Epithelial cell of proximal tubule (primary cell): ENCODE measurements at places on chromosomes 3 and 15.

DNA sequence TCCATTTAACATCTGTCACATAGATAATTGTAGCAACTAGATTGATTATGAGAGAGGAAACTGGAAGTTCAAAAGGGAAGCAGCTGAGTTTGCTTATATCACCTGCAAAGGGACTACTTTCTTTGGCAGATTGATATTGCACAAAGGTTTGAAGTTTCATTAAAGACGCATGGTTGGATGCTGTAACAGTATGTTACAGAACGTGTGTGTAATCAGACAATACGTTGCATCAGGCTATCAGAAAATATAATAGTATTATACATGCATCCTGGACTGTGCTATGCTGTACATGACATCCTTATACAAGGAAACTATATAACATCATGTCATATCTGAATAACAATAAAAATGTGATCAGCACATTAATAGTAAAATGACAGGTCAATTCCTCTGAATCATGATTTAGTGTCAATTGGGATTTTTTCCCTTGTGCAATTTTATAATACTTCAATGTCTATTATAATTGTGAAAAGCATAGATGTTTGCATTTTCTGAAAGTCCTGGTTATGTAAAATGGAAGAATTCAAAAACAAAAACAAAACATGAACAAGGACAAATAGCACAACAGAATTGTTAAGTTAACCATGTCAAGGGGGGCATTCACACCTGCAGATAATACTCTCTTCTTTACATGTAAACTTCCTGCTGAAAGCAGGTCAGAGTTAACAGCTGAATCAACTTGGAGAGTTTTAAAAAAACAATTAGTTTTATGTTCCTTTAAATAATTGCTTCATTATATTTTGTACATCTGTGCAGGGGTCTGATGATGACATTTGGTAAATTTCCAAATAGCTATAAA lies 283.2 kb upstream of the KCNH8 start:
- DNase-seq, result no peak

GRCh38 chr3:9480265-9480664 lies 73.4 kb downstream of the LHFPL4 start:
- no peak for DNase-seq

GRCh38 chr15:51382787-51383186 lies 41.3 kb downstream of the GLDN start:
- DNase-seq, result no peak

GRCh38 chr3:125025642-125026041 lies 30.2 kb downstream of the HEG1 start:
- no peak for DNase-seq

- DNase-seq, result no peak
These were observed 13.3 kb upstream of the SH3BP5 start for GRCh38 chr3:15345608-15346137.

GRCh38 chr3:157086060-157086750 lies 73.7 kb downstream of the CCNL1 start:
- DNase-seq, result no peak

GRCh38 chr3:126935756-126936509 lies 47.0 kb upstream of the PLXNA1 start:
- DNase-seq, result no peak

GRCh38 chr3:10006048-10006761 lies 19.6 kb upstream of the EMC3 start:
- DNase-seq, result no peak

DNA sequence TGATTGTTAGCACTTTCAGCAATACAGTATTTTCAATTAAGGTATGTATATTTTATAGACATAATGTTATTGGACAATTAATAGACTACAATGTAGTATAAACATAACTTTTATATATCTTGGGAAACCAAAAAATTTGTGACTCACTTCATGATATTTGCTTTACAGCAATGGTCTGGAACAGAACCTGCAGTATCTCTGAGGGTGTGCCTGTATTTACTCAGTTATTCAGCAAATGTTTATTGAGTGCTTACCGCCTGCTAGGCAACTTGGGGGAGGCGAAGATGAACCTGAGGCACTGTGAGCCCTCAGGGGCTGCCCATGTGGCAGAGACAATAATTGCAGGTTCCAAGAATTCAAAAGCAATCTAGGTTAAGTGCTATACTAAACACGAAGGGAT lies 144.8 kb downstream of the GABRB3 start:
- DNase-seq, result no peak

- DNase-seq, result no peak
These were observed 29.5 kb upstream of the NRROS start for GRCh38 chr3:196609805-196610515.

DNA sequence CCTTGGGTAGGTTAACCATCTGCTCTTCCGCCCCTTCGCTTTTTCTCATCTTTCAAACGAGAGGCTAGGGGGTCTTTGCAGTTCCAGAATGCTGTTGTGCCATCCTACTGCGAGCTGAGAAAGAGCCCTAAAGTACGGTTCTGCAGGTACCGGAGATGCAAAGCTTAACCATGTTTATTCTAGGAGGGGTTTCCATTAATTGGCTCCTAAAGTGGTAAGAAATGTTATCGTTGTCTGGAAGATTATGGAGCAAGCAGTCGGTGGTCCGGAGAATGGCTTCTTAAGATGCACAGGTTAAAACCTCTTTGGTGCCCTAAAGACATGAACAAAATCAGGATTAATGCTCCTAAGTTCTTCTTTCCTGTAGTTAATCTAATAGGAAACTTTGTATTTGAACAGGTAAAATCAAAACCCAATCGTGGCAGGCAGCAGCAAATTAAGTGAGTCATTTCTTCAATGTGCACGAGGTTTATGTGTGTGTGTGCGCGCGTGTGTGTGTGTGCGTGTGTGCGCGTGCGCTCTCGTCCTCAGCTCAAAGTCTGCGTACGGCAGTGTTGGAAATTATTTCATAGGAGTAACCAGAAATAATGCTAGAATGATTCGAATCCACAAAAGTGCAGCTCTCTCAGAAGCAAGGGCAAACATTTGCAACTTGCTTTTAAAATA lies 772 bp downstream of the FAM81A start:
- no peak for DNase-seq

GRCh38 chr3:70180664-70181063 lies 131.8 kb downstream of the MDFIC2 start:
- no peak for DNase-seq

DNA sequence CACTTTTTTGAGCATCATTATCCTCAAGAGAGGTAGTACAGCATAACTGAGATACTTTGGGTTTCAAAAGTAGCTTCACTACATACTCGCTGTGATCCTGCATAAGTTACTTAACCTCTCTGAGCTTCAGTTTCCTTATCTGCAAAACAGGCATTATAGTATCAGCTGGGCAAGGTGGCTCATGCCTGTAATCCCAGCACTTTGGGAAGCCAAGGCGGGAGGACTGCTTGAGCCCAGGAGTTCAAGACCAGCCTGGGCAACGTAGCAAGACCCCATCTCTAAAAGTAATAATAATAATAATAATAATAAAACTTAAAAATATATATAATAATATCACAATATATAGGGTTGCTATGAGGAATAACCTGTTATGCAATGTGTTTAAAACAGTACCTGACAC lies 10.9 kb downstream of the CIAO2A start:
- DNase-seq, result no peak

- DNase-seq, result no peak
These were observed 110.6 kb downstream of the DTWD1 start for GRCh38 chr15:49731187-49732099.

DNA sequence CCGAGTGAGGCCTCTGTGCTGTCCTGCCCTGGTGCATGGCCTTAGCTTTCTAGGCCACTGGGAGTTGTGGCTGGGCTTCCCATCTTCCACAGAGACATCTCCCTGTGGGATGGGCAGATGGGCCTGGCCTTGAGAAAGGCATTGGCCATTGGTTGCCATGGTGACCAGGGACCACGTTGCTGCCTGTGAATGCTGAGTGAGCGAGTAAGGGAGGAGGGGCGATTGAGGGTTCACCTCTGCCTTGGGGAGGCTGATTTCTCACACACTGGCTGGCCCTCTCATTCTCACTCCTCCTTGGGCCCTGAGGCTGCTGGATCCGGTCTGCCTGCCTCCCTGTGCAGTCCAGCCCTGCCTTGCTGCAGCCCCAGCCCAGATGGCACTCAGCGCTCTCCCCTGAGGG lies 26.4 kb upstream of the DOCK3 start:
- no peak for DNase-seq

DNA sequence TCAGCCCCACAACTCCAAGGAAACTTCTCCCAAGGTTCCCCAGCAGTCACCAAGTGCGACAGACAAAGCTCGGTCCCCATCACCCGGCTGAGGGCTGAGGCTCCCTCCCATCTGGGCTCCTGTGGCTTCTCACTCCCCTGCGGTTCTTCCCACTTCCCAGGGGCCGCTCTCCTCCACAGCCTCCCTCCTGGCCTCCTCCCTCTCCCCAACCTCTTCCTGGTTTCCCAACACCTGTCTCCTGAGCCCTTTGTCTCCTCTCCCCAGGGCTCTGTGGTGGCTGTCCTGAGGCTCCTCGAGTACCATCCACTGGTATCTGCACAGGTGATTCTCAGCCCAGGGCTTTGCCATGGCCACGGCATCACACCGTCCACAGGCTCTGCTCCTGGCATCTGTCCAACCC lies 113.2 kb upstream of the NSMCE3 start:
- no peak for DNase-seq

GRCh38 chr15:42082823-42083604 lies 11.3 kb downstream of the PLA2G4D start:
- DNase-seq, result no peak

- DNase-seq, result no peak
These were observed 21.1 kb downstream of the GCNT3 start for GRCh38 chr15:59632714-59633113.

DNA sequence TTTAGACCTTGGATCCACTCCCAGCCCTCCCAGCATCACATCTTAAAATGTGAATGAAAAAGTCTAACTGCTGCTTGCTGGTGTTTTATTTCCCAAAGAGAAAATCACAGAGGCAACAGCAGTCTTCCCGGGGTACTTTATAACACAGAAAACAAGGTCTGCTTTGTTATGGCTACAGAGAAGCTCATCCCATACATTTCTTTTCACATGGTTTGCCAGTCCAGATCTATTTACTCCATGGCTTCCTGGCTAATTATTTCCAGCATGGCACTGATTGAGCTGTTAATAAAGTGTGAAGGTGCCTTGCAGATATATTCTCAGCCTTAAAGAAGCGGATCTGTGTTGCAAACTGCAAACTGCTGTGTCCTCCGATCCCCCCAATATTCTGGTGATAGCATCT lies 466.1 kb upstream of the CFAP20DC start:
- no peak for DNase-seq

- no peak for DNase-seq
These were observed 150.9 kb upstream of the MCTP2 start for GRCh38 chr15:94080416-94080815.

- DNase-seq, result no peak
These were observed 77.5 kb downstream of the ATP10A start for GRCh38 chr15:25785641-25786025.

DNA sequence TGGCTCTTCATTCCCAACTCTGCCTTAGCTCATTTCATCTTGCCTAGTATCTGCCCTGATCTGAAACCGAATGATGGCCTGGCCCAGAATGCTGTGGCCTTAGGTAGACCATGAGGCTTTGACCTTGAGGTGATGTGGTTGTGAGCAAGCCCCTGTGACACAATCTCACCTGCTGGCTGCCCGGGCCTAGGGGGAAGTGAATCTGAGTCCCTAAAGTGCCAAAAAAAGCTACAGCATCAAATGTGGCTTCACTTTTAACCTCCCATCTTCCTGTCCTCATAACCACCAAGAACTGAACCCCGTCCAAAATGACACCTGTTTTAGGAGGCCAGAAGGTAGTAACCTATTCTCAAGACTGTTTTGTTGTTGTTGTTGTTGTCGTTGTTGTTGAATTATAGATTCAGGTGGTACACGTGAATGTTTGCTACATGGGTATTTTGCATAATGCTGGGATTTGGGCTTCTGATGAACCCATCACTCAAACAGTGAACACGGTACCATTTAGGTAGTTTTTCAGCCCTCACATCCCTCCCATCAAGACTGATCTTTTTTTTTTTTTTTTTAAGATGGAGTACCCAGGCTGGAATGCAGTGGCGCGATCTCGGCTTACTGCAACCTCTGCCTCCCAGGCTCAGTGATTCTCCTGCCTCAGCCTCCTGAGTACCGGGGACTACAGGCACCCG lies 54.6 kb downstream of the MCCC1 start:
- DNase-seq, result no peak

DNA sequence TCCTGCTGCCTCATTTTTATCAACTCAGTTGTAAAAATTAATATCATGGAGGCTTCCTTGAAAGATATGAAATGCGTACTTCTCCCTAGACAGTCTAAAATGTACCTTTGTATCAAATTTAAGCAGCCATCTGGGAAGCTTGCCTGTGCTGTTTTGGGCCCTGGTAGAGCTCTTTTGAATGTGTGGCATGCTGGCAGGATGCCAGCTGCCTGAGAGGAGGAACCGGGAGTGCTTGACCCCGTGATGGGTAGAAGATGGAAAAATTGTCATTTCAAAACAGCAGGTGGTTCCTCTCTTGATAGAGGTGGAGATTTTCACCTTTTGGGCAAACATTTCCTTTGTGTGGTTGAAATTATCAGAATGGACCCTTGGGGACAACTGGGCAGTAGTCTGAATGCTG lies 245.3 kb downstream of the RPLP1 start:
- no peak for DNase-seq

DNA sequence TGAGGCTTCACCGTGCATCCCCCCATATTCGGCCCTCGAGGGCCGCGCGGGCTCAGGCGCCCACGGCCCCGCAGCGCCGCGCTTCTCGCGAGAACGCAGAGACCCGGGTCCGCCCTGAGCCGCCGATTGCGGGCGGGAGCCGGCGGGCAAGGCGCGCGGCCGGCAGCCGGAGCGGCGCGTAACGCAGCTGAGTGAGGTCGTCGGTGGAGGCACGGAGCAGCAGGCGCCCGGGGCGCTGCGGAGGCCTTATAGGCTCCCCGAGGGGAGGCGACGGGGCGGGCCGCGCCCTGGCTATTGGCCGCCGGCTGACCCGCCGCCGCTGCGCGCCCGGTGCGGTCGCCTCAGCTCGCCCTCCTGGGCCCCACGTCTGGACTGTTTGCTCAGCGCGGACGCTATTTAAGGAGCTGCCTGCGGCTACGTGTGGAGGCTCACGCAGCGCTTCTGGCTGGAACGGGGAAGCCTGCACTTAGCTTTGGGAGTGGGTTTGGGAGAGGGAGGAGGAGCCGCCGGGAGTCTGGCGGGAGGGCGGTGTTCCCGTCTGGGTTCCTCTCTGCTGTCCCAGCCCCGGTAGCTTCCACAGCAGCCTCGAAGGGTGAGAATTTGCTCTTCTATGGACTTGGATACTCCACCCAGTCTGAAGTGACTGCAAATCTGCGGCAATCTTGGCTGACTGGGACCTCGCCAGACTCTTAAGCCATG lies at the start of gene PLOD2:
TSS of gene PLOD2 (minus strand) at position 221 of the 699 bp plus-strand sequence. CDS start at position 26, 195 bp downstream.
- DNase-seq, result no peak

GRCh38 chr3:487614-488013 lies 291.1 kb downstream of the CHL1 start:
- no peak for DNase-seq

GRCh38 chr3:42398080-42398479 lies 12.3 kb downstream of the LYZL4 start:
- DNase-seq, result no peak

- DNase-seq, result no peak
These were observed 24.3 kb downstream of the MRPS25 start for GRCh38 chr3:15040844-15041243.
